ENCODE measurements at places on chromosomes 6 and 20.

DNA sequence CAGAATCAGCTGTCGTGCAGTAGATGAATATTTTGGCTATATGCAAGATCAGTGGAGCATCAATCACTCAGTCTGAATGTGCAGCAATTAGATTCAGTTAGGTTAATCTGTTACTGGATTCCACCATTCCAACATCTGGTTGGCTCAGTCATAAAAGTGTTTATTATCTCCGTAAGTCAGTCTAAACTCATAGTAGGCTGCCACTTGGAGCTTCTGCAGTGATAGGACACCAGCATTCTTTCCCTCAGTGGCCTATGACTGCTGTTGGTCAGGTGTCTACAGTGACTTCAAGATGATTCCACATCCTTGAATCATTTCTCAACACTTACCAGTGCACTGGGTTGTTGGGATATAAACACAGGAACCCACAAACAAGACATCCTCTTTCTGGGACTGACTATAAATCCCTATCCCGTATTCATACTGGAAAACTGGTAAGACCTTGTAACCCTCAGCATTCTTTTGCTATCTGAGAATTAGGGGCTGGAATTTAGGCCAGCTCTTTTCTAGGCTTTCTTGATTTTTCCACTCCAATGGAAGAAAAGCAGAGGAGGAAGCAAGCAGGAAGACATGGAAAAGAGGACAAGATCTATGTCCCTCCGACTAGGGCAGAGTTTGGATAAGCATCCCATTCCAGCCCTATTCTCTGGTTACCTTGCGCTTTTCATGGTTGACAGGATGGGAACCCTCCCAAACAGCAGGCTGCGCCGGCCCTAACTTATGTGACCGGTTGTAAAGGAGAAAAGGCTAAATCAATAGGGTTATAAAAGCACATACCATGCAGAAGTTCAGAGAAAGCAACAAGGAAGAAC, 919.6 kb downstream of the KIF16B start:
- no peak for DNase-seq

GRCh38 chr6:19723545-19723944, 113.6 kb upstream of the ID4 start:
- DNase-seq: peak; percentile 77

DNA sequence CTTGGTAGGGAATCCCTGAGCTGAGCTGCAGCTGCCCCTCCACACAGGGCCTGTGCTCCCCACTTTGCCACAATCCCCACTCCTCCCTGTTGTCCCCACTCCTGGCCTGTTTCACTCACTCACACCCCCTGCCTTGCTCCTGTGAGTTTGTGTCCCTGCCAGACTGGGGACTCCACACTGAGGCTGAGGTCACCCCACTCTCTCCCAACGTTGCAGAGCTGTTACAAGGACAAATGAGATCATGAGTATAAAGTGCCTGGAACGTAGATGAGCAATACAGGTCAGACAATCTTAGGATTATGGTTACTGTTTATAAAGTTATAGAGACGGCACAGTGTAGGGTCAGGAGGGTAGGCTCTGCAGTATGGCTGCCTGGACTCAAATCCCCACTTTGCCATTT, 426.0 kb upstream of the SULF2 start:
- no peak for DNase-seq

DNA sequence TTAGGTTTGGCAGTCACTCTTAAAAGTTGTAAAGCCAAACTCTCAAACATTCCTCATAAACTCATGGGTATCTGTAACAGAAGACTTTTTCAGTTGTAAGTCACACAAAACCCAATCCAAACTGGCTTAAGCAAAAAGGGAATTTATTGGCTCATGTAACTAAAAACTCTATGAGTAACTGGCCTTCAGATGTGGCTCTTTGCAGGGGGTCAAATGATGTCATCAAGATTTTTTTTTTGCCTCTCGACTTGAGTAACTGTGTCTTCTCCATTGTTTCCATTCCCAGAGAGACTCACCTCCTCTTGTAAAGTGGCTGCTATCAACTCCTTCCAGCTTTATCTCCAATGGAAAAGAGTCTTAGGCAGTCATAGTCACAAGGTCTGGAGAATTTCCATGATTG, 645.0 kb downstream of the DHX35 start:
- peak; percentile 15 for DNase-seq

DNA sequence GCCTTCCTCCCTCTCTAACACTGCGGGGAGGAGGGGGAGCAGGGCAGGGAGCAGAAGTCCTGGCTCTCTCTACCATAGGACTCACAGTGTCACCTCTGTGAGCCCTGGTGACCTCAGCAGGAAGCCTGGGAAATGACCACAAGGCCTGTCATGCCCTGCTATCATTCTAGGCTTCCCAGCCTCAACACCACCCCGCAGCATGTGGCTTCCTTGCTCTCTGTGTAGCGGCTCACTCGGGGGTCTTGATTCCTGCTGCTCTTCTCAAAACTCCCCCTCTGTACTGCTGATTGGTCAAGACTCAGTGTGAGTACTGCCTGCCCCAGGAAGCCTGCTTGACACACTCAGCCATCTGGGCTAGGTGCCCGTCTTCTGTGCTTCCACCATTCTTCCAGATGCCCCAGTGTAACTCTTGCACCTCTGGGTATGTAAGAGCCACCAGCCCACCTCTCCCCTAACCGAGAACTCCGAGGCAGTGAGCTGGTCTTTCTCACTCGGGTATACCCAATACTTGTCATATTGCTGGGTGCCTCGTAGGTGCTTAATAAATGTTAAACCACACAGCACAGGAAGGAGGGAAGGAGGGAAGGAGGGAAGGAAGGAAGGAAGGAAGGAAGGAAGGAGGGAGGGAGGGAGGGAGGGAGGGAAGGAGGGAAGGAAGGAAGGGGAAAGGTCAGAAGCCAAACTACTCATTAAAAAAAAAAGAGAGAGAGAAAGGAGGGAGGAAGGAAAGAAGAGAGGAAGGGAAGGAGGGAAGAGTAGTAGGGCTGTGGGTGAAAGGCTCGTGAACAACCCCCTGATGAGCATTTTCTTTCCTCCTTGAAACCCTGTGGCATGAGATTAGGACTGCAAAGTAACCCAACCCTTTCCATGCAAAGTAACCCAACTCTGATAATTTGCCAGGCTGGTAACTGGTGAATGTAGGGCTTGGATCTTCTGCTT, 5.0 kb downstream of the MDFI start:
- no peak for DNase-seq

- DNase-seq: no peak
Measured at GRCh38 chr20:47782076-47782475, 3.2 kb downstream of the SULF2 start.

GRCh38 chr6:72972579-72972978, 252.7 kb downstream of the KHDC1L start:
- no peak for DNase-seq

DNA sequence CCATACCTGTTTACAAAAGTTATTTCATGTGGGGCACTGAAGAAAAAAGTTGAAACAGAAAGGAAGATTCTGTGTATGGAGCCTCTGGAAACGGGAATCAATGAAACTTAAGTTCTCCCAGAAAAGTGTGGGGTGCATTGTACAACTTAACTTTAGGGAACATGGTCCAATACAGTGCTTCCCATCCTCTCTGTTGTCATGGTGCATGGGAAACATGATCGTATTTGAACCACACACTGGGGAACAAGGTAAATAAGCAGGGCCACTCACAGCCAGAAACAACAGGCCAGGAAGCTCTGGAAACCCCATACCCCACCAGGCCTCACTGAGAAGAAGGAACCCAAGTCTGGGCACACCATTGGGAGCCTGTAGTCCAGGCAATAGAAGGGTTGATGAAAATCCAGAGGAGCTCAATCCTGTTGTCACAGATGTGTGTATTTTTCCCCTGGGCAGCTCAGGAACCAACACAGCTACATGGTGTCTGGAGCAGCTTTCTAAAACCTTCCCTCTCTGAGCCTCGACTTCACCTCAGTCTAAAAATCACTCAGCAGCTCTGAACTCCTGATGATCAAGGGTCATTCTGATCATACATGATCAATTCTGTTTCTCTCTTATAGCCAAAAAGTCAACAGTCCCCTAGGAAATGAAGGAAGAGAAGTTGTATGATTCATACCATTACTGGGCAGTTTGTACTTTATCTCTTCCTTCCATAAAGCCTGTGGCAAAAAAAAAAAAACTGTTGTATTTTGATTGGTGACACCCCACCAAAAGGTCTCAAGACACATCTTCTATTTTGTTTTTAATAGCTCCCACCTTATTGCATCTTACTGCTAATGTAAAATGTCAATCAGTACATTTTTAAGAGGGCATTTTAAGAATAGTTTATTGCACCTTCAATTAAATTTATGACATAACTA, 198.5 kb upstream of the TAB2 start:
- no peak for DNase-seq

GRCh38 chr6:2765896-2766766, 938 bp downstream of the WRNIP1 start:
- peak; percentile 21 for DNase-seq

DNA sequence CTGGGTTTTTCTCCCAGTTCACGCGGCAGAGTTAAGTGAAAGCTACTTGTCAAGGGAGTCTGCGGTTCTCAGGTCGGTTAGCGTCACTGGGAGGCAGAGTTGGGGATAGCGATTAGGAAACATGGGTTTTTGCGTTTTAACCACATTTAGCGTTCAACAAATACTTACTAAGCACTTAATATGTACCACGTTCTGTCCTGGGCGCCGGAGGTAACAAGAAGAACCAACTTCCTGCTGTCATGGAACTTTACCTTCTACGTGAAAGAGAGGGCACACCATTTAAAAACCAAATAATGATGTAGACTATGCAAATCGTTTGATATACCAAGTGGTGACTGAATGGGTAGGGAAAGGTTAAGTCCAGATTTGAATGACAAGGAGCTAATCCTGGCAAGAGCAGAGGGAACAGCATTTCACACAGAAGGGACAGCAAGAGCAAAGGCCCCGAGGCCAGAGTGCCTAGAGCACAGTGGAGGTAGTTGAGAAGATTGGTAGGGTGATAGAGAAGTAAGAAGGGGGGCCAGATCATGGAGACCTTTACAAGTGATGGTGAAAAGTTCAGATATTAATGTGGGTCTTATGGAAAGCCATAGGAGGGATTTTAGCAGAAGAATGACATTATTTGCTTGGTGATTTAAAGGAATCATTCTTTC, 744 bp downstream of the RIOK1 start:
- no peak for DNase-seq

GRCh38 chr6:3546121-3546520, 89.3 kb upstream of the SLC22A23 start:
- no peak for DNase-seq

DNA sequence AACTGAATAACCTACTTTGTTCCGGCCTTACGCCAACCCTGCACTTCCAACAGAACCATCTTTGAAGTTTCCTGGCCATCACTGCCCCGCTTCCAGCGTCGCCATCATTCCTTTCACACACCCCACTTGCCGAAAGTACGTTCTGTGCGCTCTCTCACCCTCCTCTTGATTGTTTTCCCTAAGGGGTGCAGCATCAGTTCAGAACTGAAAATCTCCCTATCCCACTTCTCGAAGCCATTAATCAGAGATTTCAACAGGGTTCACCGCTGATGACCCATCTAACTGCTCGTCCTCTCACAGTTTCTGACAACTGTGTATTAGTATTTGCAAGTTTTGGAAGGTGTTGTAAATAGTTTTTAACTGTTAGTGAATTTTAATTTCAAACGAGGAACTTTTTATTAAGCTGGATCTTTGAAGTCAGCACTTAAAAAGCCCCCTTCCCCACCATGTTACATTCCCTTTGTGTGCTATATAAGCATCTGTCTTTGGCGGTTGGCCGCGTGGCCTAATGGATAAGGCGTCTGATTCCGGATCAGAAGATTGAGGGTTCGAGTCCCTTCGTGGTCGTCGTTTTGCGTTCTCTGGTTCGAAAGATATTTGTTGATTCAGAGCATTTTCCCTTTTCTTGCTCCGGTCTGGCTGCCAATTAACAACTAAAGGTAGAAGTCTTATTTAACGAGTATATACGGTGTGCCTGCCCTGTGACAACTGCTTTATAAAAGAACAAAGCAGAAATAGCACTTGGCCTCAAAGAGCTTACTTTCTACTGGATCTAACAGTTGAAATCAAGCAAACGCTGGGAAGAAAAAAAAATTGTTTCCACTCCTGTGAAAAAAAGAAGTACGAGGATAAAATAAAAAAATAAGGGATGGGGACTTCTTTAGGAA, 42.6 kb downstream of the TRIM27 start:
- peak; percentile 85 for DNase-seq

GRCh38 chr6:53924277-53924676, 129.5 kb downstream of the LRRC1 start:
- no peak for DNase-seq

- no peak for DNase-seq
Measured at GRCh38 chr20:60092729-60093128, 134.5 kb downstream of the CDH26 start.

- DNase-seq: no peak
Measured at GRCh38 chr6:168134560-168135201, 55.7 kb upstream of the FRMD1 start.

- no peak for DNase-seq
Measured at GRCh38 chr6:119962505-119962904, 612.9 kb upstream of the MAN1A1 start.

DNA sequence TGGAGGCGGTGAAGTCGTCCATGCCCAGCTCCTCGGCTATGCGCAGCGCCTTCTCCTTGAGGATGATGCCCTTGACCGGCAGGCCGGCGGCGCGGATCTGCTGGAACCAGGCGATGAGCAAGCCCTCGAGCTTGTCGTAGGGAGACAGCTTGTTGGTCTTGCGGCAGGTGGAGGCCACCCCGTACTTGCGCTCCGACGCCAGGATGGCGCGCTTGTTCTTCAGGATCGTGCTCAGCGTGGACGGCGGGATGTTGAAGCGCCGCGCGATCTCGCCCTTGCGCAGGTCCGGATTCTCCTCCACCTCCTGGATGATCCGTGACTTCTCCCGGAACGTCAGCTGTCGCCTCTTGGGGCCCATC, 435 bp downstream of the CENPB start:
- peak; percentile 58 for DNase-seq

DNA sequence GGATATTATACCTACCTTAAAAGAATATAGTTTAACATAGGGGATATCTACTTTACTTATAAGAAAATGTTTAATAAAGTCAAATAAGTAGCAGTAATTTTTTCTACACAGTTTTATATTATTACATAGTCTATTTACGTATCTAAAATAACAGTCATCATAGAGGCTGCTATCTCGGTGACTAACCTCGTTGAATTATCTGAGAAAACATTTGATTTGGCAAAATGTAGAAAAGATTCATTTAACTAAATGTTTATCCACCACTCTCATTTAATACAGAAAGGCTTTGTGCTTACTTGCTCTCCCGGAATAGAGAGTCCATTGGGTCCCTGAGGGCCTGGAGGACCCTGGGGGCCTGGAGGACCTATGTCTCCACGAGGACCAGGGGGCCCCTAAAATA, 103.6 kb downstream of the COL12A1 start:
- peak; percentile 57 for DNase-seq
